ENCODE measurements at places on chromosomes 2 and 18.

DNA sequence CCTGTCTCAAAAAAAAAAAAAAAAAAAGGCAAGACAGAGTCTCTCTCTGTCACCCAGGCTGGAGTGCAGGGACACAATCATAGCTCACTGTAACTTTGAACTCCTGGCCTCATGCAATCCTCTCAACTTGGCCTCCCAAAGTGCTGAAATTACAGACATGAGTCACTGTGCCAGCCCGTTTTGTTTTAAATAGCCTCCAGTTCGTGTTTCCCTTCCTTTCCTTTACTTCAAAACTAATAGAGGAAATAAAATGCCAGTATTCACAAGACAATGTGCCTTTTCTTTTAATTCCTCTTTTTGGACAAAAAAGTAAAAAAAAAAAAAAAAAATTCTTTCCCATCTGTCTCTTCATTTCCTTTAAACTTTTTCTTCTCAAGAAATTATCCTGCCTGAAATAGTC is 54.5 kb upstream of the ACMSD start:
- no peak for DNase-seq

- DNase-seq, result no peak
Measured at GRCh38 chr2:67476809-67477790, 80.0 kb downstream of the ETAA1 start.

DNA sequence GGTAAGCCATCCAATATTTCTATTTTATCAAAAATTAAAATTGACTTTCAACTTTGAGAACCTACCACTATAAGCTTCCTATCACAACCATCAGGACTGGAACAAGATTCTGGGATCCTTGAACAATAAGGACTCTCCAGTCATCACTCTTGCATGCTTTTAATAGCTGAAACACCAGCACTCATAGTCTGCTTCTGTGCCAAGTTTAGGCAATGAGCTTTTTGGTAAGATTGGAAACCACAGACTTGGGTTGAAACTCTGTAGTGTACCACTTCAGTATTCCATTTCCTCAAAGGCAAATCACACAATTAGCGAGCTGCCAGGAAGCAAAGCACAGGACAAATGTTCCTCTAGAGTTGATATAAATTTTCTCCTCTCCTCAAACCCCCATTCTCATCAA is 1065.8 kb upstream of the SLC39A10 start:
- DNase-seq, result no peak

DNA sequence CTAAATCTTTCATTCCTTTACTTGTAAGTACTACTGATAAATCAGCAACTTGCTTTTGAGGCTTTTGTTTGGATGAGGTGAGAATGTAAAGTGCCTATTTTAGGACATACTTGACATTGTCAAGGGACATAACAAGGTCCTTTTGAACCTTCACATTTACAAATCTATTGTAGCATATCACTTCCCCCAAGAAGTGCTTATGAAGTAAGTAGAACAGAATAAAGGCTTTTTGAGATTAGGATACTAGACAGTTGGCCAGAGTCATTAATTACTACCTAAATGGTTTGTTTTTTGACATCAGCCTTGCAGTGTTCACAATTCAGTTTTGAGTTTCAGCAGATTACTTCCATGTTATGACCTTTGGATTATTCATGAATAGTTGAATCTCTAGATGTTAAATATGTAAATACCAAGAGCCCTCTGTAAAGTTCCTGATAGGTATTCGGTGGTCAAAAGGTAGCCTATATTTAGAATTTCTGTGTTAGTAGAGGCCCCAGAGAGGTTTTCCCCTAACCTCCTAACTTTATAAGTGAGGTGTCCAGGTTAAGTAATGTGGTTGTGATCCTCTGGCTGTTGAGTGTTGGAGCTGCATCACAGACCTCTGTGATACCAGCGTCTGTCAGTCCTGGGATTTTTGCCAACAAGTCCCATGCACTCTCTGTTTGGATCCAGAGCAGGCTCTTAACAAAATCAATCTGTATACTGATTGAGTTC is 67.2 kb downstream of the LCLAT1 start:
- no peak for DNase-seq

DNA sequence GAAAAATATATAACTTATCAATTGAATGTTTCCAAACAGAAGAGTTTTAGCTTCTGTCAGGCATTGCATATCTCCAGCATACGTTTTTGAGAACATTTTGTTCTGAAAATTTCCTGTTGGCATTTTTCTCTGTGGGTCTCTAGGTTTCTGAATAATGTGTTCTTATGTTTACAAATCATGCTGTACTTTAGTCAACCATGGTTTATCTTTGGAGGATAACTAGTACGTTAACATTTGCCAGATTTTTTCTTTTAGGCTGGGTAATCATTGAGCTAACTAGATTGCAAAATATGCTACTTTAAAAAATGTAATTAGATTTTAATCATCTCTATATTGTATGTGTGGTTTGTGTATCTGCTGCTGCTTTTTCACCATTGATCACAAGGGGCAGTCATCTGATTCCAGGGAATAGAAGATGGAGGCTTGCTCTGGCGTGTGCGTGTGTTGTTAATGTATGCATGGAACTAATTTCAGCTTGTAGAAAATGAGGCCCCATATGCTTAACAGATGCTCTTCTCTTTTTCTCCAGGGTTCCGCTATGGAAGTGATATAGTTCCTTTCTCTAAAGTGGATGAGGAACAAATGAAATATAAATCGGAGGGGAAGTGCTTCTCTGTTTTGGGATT is 21.3 kb downstream of the XRCC5 start:
- DNase-seq, result no peak

GRCh38 chr2:5696945-5697521 is 4.8 kb downstream of the SOX11 start:
- no peak for DNase-seq

DNA sequence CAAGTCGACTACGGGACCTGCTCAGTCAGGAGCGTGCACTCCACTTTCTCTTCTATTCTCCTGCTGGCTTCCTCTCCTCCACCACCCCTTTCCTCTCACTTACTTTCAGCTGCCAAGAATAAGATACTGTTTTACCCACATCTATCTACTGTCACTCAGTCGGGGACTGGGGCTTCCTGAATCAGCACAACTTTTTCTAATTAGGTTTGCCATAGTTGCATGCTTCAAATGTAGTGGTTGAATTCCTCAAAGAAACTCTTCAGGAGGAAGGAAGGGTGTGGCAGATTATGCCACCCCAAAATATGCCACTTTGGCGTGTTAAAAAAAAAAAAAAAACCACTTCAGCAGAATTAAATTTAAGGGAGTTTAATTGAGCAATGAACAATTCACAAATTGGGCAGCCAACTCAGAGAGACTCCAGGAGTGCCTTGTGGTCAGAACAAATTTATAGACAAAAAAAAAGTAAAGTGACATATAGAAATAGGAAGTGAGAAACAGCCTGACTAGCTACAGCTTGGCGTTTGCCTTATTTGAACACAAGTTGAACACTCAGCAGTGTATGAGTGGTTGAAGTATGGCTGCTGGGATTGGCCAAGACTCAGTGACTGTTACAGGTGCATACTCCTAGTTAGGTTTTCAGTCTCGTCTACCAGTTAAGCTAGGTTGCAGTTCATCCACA is 32.5 kb upstream of the RMDN2 start:
- no peak for DNase-seq

DNA sequence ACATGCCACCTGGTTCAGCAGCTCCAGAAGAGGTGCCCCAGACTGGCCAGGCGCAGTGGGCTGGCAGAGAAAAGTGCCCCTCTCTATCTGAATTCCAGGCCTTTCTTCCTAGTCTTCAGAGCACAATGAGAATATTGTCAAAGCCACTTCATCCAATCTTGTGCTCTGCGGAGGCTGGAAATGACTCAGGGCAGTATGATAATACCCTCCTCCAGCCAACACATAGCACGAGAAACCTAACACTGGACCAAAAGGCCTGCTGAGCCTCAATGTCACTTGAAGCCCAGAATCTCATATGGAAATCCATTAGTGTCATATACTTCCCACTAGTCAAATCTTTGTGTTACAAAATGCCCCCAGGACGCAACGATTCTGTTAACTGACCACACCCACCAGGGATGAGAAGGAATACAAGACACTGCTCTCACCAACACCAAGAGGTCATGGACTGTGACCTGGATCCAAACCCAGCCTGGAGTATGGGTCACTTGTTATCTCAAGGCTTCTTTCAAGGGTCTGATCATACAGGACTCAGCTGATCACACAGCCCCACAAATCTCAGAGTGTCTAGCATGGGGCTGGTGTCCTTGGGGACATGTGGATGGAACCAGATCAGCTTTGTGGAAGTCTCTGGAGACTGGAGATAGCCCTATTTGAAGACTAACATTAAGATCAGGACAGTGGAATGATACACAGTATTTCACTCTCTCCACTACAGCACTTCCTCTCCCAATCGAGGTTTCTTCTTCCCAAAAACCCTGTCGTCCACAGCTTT is 10.1 kb downstream of the KIF3C start:
- no peak for DNase-seq

- DNase-seq, result no peak
Measured at GRCh38 chr18:9494778-9495331, 19.5 kb downstream of the RALBP1 start.

All from stimulated activated naive CD8-positive, alpha-beta T cell treated with anti-CD3 and anti-CD28 coated beads, Interleukin-15, amount 100 ng/mL, for 72 hours (primary cell).